PC-9 (cell line): ENCODE measurements at places on chromosomes 2 and 18. TPM values are rescaled to one million over a fixed set of nuclear protein-coding genes. Genes with fewer than 3 reads are reported as not detected.

DNA sequence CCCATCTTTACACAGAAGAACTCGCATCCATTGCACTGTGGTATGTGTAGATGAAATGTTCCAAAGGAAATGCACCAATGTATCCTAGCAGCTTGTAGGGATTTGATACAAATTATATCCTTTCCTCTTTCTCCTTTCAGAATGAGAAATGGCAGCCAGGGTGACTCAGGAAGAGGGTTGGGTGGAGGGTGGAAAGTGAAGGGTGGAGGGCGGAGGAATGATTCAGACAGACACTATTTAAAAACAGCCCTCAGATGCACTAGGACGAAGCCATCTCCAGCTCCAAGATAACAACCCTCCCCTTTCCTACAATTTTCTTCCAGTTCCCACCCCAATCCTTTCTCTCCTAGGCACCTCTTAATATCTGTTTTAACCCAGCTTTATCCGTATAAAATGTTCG lies 96.2 kb upstream of the STK39 start:
- H3K27ac ChIP-seq: no peak overlapping the region
- H3K4me1 ChIP-seq: no peaks in the 10 kb centered on the region
- no peaks in the 10 kb centered on the region for H3K36me3 ChIP-seq
- no peak for DNase-seq

DNA sequence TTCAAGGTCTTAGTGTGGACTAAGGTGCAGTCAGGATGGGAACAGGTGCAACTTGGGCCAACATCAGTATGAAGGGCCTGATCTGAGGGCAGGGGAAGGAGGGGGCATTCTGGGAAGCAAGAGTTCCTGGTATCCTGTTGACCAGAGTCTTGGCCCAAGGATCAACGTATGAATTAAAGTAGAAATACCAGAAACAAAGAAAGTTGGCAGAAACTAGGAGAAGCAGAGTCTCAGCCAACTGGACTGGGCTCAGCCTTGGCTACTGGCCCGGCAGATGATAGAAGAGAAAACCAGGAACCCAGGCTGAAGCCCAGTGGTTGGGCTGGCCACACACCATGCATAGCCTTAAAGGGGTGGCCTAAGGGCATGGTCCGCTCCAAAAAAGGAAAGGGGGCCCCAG lies 2.3 kb downstream of the CETN1 start:
- H3K4me1 ChIP-seq: no peaks in the 10 kb centered on the region
- no peak overlapping the region for H3K4me3 ChIP-seq
- DNase-seq: no peak
- H3K36me3 ChIP-seq: no peaks in the 10 kb centered on the region
- peaks cover 74% of the 10 kb centered on the region for H3K27me3 ChIP-seq

- no peaks in the 10 kb centered on the region for H3K27me3 ChIP-seq
- peaks cover 48% of the 10 kb centered on the region for H3K4me1 ChIP-seq
- H3K27ac ChIP-seq: no peak overlapping the region
- H3K4me3 ChIP-seq: no peak overlapping the region
Observed at GRCh38 chr2:118968961-118969733, 27.2 kb downstream of the MARCO start.

Gene TUBA3E
- total RNA-seq: not detected in 2 replicates

Gene C2orf78
- total RNA-seq: not detected in 2 replicates
